ENCODE measurements at places on chromosomes 4 and X. TPM values are rescaled to one million over a fixed set of nuclear protein-coding genes. Genes with fewer than 3 reads are reported as not detected.

- no peaks in the 10 kb centered on the region for H3K36me3 ChIP-seq
- no peak overlapping the region for H3K27ac ChIP-seq
- H3K4me3 ChIP-seq: no peak overlapping the region
- no peaks in the 10 kb centered on the region for H3K4me1 ChIP-seq
- DNase-seq: no peak
Measured at GRCh38 chr4:99323756-99324155, 2.6 kb upstream of the ADH1B start.

DNA sequence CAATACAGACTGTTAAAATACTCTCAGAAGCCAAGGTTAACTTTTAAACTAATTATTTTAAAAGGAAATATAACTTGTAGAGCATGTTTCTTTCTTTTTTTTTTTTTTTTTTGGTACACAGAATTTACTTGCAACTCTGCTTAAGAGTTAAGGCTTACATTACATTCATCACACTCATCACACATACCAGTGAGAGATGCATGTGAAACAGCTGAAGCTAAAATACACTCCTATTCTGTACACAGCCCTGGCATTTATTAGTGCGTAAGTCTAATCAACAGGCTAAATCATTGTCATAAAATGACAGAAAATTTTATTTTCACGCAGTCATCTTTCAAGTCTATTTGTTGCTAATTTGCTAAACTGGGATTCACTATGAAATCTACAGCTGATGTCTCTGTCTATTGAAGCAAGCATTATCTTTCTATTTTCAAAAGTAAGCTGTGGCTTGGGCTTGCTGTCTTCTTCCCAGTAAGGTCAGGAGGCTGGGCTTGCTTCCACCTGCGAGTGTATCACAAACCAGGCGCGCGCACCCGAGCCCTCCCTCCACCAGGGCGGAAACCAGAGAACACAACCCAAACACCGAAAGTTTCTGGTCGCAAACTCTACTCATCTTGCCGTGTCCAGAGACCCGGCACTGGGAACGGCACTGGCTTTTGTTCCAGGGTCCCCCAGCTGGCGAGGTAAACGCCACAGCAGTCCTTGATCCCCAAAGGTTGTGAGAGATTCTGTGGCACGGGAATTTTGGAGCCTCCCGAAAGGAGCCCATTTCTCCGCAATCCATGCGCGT, 3.9 kb downstream of the MAML3 start:
- H3K4me1 ChIP-seq: peaks cover 30% of the 10 kb centered on the region
- H3K27me3 ChIP-seq: peaks cover 28% of the 10 kb centered on the region
- peak overlapping the region; percentile 96 for H3K27ac ChIP-seq
- DNase-seq: peak; percentile 84
- H3K36me3 ChIP-seq: peaks cover 2% of the 10 kb centered on the region

- H3K27me3 ChIP-seq: no peaks in the 10 kb centered on the region
- peak overlapping the region; percentile 85 for H3K27ac ChIP-seq
- peaks cover 63% of the 10 kb centered on the region for H3K4me1 ChIP-seq
- H3K36me3 ChIP-seq: peaks cover 77% of the 10 kb centered on the region
- DNase-seq: peak; percentile 80
Measured at GRCh38 chr4:38131371-38132091, 171.3 kb downstream of the PTTG2 start.

GRCh38 chr4:41751449-41752061, 3.0 kb upstream of the PHOX2B start:
- peaks cover 2% of the 10 kb centered on the region for H3K36me3 ChIP-seq
- peaks cover 72% of the 10 kb centered on the region for H3K27me3 ChIP-seq
- no peak overlapping the region for H3K4me3 ChIP-seq
- H3K4me1 ChIP-seq: no peaks in the 10 kb centered on the region
- no peak overlapping the region for H3K27ac ChIP-seq
- no peak for DNase-seq

DNA sequence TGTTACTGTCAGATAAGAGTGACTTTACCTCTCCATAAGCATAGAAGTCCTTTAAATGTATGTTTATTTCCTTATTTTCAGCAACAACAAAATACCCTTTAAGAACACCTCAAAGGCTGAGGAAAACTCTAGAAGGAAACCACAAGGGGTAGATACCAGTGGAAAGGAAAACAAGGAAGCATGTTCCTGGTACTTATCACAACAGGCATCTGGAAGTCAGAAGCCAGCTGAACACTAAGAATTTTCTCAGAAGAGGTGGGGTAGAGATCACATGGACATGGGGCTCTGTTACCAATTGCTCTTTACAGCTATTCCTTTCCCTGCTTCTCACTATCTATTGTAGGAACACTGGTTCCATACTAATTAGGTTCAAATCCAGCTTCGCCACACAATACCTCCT, 51.5 kb upstream of the BEND2 start:
- H3K4me3 ChIP-seq: no peak overlapping the region
- H3K27ac ChIP-seq: no peak overlapping the region
- no peaks in the 10 kb centered on the region for H3K27me3 ChIP-seq
- no peaks in the 10 kb centered on the region for H3K36me3 ChIP-seq
- DNase-seq: no peak
- H3K4me1 ChIP-seq: no peaks in the 10 kb centered on the region

DNA sequence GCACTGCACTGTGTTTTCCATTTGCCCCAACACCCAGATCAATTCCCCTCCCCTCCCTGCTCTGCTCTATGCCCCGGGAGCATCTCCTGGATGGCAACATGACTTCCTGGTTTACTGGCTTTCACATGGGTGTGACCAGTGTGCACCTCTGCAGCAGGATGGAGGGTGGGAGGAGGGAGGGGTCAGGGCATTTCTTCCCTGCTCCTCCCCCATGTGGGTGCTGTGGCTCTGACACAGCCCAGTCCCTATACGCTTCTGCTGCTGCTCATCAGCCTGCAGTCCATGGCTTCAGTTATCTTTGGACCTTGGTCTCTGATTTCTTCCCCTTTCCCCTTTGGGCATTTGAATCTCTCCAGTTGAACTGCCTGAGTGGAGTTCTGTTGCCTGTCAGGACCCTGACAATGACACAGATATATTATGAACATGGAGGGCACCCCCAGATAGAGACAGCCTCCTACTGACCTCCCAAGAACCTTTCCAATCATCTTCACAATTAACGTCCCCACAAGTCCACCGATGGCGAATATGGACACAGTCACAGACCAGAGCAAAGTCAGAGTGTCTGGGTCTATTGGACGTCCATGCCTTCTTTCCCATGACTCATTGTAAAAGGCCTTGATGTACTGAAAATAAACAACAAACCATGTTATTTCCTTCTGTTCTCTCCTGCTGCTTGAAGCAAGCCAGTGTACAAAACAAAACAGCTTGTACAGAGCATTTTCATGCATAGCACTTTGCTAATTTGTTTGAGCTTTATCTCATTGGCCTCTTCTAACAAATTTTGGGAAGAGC, 24.8 kb downstream of the SLC2A9 start:
- DNase-seq: no peak
- H3K27me3 ChIP-seq: no peaks in the 10 kb centered on the region
- H3K27ac ChIP-seq: peak overlapping the region; percentile 7
- no peak overlapping the region for H3K4me3 ChIP-seq
- H3K36me3 ChIP-seq: peaks cover 19% of the 10 kb centered on the region

DNA sequence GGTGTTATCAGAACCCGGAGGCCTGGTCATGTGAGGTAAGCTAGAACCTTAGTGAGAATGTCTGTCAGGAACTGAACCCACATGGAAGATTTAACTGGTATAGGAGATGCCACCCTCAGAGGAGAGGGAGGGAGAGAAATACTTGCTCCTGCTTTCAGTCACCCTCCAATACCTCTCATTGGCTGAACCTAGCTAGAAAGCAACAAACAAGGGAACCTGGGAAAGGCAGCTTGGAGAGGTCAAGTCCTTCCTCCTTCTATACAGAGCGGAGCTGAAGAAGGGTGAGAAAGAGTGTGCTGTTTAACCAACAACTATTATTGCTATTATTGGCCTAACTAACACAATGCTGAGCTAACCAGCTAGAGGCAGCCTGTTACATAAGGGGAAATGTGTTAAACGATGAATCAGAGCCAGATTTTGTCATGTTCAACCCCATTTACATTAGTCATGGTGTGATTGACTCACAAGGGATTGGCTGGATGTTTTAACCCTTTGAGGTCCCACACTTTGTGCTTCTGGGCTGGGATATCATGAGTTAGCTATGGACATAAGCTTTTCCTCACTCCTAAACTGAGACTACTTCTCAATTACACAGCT, 96.5 kb upstream of the ESX1 start:
- no peak overlapping the region for H3K27ac ChIP-seq
- H3K27me3 ChIP-seq: no peaks in the 10 kb centered on the region
- no peak overlapping the region for H3K4me3 ChIP-seq
- no peak for DNase-seq
- H3K36me3 ChIP-seq: no peaks in the 10 kb centered on the region

GRCh38 chrX:138886769-138887168, 175.3 kb upstream of the FGF13 start:
- no peak overlapping the region for H3K4me3 ChIP-seq
- H3K27ac ChIP-seq: no peak overlapping the region
- no peak for DNase-seq
- no peaks in the 10 kb centered on the region for H3K4me1 ChIP-seq
- no peaks in the 10 kb centered on the region for H3K27me3 ChIP-seq
- H3K36me3 ChIP-seq: no peaks in the 10 kb centered on the region

DNA sequence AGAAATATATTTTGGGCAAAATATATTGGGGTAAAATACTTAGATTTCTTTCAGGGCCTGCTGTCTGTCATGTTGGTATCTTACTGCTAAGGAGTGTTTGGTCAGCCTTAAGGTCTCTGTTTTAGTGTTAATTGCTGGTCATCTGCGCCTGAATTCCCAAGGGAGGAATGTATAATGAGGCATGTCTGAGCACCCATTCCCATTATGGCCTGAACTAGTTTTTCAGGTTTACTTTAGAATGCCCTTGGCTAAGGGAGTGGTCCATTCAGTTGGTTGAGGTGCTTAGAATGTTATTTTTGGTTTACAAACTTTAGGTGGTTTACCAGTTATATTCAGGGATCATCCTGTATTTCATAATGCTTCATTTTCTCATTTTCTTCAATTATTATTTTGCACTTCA, 125.9 kb downstream of the CFAP299 start:
- H3K27ac ChIP-seq: no peak overlapping the region
- no peak for DNase-seq
- no peak overlapping the region for H3K4me3 ChIP-seq
- H3K4me1 ChIP-seq: peaks cover 14% of the 10 kb centered on the region
- H3K27me3 ChIP-seq: no peaks in the 10 kb centered on the region

GRCh38 chrX:41275661-41276609, 58.0 kb upstream of the DDX3X start:
- H3K36me3 ChIP-seq: no peaks in the 10 kb centered on the region
- H3K27me3 ChIP-seq: peaks cover 2% of the 10 kb centered on the region
- DNase-seq: peak; percentile 57
- H3K27ac ChIP-seq: peak overlapping the region; percentile 81
- peak overlapping the region; percentile 76 for H3K4me3 ChIP-seq
- peaks cover 14% of the 10 kb centered on the region for H3K4me1 ChIP-seq

DNA sequence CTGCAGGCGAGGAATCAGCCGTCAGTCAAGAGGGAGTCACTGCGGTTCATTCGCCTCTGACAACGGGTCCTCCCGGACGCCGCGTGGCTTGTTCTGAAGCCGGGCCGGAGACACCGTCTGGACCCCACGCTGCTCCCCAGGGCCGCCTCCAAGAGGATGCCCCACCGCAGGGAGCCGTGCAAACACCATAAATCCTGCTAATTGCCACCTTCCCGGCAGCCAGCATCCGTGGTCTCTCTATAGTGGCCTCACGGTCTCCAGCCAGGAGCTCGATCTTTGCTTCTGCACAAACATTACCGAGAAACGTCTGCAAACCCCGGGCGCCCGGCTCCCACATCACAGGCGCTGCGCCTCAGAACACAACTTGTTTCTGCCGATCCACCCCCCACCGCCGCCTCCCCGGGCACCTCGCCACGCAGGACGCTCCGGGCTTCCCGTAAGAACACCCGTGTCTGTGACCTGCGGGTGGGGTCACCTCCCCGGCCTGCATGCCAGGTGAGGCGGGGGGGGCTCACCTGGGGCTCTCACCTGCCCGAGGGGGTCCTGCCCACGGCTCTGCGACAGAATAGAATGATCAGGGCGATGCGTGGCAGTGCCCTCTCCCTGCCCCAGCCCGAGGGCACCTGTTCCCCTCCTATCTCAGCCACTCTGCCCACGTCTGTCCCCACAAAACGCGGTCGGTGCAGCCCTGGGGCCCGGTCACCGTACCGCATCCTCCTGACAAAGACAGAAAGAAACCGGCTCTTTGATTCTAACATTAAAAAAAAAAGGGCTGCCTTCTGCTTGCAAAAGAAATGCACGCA, 32.4 kb upstream of the PPP2R3B start:
- no peaks in the 10 kb centered on the region for H3K36me3 ChIP-seq
- H3K4me1 ChIP-seq: no peaks in the 10 kb centered on the region
- H3K4me3 ChIP-seq: no peak overlapping the region
- no peak overlapping the region for H3K27ac ChIP-seq

DNA sequence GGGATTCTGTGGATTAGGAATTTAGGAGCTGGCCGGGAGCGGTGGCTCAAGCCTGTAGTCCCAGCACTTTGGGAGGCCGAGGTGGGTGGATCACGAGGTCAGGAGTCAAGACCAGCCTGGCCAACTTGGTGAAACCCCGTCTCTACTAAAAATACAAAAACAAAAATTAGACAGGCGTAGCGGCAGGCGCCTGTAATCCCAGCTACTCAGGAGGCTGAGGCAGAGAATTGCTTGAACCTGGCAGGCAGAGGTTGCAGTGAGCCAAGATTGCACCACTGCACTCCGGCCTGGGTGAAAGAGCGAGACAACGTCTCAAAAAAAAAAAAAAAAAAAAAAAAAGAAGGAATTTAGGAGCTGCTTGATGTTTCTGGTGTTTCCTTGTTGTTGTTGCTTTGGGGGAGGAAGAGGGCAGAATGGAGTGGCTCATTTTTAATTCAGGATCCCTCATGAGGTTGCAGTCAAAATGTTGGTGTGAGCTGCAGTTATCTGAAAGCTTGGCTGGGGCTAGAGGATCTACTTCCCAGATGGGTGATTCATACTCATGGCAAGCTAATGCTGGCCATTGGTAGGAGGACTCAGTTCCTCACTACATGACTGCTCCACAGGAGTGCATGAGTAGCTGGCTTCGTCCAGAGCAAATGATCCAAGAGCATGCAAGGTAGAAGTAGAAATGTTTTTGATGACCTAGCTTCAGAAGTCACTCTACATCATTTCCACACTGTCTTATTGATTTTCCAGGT, 26.5 kb upstream of the JADE1 start:
- no peaks in the 10 kb centered on the region for H3K4me1 ChIP-seq
- no peak overlapping the region for H3K27ac ChIP-seq
- no peak overlapping the region for H3K4me3 ChIP-seq
- H3K36me3 ChIP-seq: no peaks in the 10 kb centered on the region
- H3K27me3 ChIP-seq: peaks cover 4% of the 10 kb centered on the region

GRCh38 chr4:93730251-93730650, 98.3 kb upstream of the ATOH1 start:
- no peaks in the 10 kb centered on the region for H3K4me1 ChIP-seq
- H3K36me3 ChIP-seq: no peaks in the 10 kb centered on the region
- DNase-seq: no peak
- no peak overlapping the region for H3K27ac ChIP-seq
- no peak overlapping the region for H3K4me3 ChIP-seq

DNA sequence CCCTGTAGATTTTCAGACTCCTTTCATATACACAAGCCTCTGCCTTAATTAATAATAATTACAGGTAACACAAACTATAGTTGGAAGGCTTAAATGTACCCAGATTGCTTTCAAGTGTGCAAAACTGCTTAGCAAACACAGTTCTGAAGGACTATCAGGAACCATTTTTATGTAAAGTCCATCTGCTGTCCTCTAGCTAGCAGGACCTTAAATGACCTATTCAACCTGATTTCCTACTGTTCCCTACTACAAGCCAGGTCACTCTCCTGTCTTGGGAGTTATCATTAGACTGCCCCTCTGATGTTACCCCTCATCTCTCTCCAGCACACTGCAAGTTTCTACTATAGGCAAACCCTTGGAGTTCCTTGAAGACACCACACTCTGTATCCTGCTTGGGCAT, 157.3 kb downstream of the GBA3 start:
- no peaks in the 10 kb centered on the region for H3K27me3 ChIP-seq
- H3K4me3 ChIP-seq: no peak overlapping the region
- H3K27ac ChIP-seq: no peak overlapping the region
- H3K36me3 ChIP-seq: no peaks in the 10 kb centered on the region
- DNase-seq: no peak

Gene MAGEA9B
- not detected for total RNA-seq

Gene TCEAL4
- 4.0 TPM for total RNA-seq

Measured in activated CD8-positive, alpha-beta T cell treated with anti-CD3 and anti-CD28 coated beads, Interleukin-2, amount 10 ng/mL, durations not matched to agents 7 days and 5 days (primary cell).